HL-60 (cell line): ENCODE measurements at places on chromosomes 16 and 17.

DNA sequence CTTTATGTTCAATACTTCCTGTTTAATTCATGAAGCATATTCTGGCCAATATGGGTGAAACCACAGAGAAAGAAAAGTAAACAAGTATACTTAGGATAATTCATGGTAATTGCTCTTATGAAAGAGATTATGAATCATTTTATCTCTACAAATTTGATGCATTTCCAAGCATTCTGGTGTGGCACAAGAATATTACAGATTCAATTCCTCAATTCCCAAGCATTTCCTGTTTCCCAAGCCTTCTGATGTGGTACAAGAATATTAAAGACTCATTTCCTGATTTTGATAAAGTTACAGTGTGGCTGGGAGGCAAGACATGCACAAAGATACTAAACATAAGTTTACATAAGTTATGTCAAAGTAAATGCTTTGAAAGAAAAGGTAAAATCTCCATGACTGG, 126.1 kb upstream of the NUDT7 start:
- DNase-seq = no peak

DNA sequence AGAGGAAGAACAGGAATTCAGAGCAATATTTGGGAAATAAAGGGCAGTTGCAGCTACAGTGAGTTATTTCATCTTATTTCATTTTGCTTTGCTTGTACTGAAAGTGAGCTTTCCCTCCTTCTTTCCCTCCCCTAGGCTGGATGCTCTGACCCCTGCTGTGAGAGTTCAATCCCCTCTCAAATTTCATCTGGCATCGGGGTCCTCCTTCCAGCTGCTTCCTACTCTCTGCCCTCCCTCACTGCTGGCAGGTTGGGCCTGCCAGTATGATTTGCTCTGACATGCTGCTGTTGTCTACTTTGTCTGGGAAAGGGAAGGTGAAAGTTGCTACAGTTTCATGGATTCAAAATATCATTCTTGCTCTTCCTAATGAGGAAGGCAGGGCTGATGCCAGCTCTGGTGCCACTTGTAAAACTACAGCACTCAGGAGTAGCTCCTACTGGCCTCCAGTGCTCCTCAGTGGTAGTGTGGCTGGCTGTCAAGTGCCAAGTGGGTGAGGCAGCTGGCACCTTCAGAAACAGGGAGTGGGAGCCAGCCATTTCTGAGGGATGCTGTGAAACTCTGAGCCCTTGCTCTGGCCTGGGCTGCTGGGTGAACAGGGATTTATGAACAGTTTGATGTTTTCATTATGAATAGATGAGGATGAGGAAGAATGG, 408.6 kb downstream of the HAPSTR1 start:
- no peak for DNase-seq

DNA sequence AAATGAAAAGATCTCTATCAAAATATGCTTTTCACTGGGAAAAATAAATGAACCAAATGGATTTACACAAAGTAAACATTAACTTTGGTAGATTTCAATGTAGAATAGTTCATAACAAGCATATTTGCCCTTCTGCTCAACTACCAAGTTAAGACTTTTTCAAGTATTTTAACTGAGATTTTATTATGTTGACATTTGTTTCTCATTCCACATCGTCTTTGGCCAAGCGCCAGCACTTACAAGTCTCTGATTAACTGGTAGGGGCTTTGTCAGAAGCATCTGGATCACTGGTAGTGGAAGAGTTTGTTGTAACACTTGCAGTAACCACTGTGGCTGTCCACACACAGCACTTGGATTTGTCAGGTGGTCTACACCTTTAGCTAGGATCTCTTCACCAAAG, 22.9 kb downstream of the SLFN12L start:
- DNase-seq = no peak

- DNase-seq = peak; percentile 72
Observed at GRCh38 chr17:27282054-27282551, 11.8 kb upstream of the WSB1 start.

GRCh38 chr17:40113907-40114245, 7.9 kb upstream of the MSL1 start:
- no peak for DNase-seq

GRCh38 chr16:66481943-66482390, 54.9 kb downstream of the BEAN1 start:
- no peak for DNase-seq

GRCh38 chr17:75473246-75473645, 16.8 kb downstream of the TMEM94 start:
- no peak for DNase-seq

DNA sequence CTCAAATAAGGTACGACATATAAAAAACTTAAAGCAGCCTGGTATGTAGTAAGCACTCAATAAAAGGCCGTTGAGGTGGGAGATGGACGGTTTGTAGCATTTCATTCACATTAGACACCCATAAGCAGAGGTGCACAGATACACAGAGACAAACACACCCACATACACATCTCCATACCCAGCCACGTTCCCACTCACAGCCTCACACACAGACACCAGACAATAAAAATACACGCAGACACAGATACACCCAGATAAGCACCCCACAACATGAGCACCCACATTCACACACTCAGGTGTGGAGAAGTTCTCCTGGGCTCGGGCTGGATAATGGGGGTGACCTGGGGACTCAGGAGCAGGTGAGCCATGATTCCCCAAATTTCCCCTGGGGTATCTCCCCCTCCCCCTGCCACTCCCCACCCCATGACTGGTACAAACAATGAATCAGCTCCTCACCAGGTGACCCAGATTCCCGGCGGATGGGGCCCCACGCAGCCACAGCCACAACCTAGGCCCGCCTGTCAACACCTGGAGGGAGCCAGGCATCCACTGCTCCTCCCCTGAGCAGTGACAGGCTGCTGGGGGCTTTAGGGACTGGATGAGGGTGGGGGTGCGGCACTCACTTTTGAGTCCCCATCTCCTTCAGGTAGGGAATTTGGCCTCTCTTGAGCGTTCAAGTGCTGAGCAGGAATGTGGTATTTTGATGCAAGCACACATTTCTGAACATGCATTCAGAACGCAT, 2.7 kb downstream of the DLX3 start:
- no peak for DNase-seq

- DNase-seq = no peak
Observed at GRCh38 chr16:22189473-22190080, 16.5 kb upstream of the EEF2K start.

GRCh38 chr17:79179334-79179733, 104.7 kb downstream of the ENGASE start:
- no peak for DNase-seq

DNA sequence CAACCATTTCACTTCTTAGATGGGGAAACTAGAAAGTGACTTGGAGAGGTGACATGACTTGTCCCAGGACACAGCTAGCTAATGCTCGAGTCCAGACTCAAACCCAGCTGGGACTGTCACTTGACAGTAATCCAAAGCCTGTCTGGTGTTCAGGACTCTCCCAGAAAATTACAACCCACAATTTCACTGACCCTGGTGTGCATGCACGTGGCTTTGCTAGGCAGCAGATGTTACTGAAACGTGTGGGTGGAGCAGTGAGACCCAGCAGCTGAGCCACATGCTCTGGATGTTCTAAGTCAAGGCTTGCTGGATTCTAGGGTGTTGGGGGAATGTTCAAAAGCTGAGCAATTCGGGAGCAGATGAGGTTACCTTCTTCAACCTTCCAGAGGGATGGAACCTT, 364.6 kb downstream of the GRIN2A start:
- DNase-seq = no peak

GRCh38 chr17:65660947-65661346, 99.5 kb upstream of the AXIN2 start:
- no peak for DNase-seq

- DNase-seq = no peak
Observed at GRCh38 chr16:88750854-88751253, 34.2 kb downstream of the PIEZO1 start.

DNA sequence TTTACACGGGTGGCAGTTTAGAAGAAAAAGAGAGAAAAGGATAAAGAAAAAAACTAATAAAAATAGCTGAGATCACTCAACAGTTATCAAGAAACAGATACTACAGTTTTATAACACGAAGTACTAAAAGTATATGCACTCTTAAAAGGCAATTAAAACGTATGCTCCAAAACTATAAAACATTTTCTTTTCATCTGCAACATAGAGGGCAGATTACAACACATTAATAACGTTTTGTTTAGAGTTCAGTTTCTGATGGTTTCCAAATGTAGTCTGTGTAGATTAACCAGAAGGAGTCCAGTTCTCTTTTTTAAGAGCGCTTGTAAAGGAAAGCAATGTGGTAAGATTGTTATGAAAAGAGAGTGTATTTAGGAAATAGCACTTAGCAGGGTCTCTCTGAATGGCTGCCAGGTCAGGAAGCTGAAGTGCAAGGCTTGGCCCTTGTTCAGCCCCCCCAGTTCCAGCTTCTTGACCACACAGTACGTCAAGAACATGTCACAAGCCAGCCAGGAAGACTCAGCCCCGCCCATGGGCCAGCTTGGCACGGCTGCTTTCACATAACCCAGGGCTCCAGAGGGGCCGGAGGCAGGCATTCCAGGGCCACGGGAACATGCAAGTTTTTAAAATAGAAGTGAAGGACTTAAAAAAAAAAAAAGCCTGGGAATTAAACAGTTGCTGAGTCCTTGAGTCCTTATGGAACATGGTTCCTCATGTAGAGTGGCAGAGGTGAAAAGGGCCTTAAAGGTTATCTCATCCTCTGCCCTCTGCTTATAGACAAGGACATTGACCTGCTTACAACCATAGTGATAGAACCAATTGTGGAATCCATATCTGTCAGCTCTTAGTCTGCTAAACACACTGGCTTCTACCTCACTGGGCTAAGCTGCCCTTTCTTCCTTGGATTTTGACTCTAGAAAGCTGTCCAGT, 147.4 kb upstream of the TBX2 start:
- peak; percentile 97 for DNase-seq

DNA sequence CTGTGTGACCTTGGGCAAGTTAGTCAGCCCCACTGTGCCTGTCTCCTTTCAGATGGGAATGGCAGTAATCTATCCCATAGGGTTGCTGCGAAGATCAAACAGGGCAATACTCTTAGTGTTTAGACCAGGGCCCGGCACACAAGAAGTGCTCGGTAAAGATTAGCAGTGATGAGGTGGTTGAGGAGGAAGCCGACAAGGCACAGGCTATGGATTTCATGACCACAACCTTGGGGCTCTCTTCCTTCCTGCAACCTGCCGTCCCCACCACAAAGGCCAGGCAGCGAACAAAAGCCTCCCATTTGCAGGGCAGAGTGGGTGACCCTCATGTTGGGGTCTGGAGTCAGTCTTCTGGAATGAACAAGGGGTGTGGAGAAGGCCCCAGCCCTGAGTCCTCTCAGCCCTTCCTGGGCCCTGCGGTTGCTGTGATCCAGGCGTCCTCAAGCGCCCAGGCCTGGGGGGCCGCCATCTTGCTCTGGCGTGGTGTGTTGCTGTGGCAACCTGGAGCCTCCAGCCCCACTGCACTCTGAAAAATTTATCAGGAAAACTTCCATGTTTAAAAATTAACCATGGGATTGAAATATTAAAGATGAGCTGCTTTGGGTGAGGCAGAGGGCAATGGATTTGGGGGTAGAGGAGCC, 9.8 kb downstream of the ADAM11 start:
- DNase-seq = peak; percentile 38

- no peak for DNase-seq
Observed at GRCh38 chr17:37770631-37771518, 26.0 kb upstream of the HNF1B start.

DNA sequence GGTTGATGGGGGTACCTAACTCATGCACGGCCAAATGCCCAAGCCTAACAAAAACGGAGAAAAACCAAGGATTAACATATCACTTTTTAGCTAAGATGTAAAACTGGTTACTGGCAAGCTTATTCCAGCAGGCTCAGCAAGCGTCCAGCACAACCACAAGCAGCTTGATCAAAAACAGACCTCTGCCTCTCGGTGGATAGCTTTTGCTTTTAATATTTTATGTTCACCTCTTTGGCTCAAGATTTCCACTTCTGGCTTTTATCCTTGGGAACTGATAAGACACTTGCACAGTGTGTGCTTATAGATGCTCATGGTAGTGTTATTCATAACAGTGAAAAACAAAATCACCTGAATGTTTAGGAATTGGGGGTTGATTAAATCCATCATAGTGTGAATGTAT, 206.9 kb upstream of the CACNG5 start:
- no peak for DNase-seq

- no peak for DNase-seq
Observed at GRCh38 chr17:59627274-59627673, 7.6 kb downstream of the CLTC start.

GRCh38 chr16:85984947-85985451, 86.0 kb downstream of the IRF8 start:
- no peak for DNase-seq

DNA sequence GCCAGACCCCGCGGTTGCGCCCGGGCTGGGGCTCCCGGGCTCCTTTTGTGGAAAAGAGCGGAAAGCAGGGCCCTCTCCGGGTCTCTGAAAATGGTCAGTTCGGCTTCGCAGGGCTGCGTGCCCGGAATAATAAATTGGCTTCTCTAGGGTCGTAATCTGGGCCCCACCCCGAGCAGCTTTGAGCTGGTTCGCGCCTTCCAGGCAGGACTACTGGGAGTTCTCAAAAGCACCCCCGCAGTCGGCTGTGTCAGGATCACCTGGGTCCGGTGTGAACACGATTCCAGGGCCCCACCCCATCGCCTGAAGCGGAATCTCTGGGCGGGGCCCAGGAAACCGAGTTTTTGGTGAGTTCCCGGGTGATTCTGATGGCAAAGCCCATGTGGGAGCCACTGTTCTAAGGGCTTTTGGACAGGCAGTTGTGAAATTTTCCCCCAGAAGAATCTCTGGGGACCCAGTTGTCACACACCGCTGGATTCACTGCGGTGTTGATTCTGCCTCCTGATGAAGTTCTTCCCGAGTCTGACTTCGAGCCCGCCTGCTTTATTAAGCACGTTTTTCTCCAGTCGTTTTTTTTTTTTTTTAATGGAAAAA, 77.0 kb downstream of the MRC2 start:
- DNase-seq = no peak

- DNase-seq = no peak
Observed at GRCh38 chr16:81477697-81478693, 33.4 kb downstream of the CMIP start.
